Stimulated activated CD4-positive, alpha-beta T cell treated with anti-CD3 and anti-CD28 coated beads, TNF-alpha, amount 100 ng/mL, for 24 hours (primary cell): ENCODE measurements at places on chromosomes 4 and X.

- no peak for DNase-seq
Observed at GRCh38 chr4:70759126-70759525, 37.4 kb downstream of the RUFY3 start.

DNA sequence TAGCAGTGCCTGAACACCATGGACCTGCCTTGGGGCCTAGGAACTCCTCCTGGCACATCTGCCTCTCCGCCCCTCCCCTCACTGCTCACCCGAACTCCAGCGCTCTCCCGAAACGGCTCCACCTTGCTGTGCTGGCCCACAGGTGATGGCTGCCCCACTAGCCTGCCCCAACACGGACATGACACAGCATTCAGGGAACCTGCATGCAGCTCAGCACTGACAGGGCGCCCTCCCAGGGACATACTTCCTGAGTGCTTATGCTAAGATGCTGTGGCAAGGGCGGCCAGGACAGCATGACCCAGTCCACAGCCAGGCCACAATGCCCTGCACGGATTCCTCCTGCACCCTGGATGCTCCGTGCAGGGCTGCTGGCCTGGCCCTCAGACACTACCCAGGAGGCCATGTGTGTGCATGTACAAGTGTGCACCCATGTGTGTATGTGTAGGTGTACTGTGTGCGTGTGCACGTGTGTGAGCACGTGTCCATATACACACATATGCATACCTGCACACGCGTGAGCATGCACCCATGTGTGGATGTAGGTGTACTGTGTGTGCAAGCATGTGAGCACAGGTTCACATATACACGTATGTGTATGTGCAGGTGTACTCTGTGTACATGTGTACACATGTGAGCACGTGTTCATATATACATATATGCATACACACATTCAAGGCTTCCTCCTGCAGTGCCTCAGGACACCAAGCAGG, 6.0 kb downstream of the TMEM271 start:
- no peak for DNase-seq

DNA sequence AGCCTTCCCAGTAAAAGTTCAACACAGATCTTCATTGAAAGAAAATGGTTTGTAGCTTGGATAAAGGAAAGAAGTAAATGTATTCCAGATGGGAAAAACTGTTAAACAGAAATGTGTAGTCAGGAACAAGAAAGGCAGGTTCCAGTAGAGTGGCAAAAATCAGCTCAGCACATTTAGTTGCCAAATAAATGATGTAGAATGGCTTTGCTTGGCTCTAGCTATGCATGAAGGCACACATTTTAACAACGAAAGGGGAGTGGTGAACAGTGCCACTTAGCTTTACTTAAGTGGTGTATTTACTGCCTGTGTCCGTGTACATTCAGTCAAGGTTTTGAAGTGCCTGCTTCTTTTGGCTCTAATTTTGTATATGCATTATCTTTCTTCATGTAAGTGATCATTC, 644.5 kb upstream of the ATOH1 start:
- no peak for DNase-seq

GRCh38 chr4:5890063-5890727, 2.7 kb downstream of the CRMP1 start:
- DNase-seq = no peak

DNA sequence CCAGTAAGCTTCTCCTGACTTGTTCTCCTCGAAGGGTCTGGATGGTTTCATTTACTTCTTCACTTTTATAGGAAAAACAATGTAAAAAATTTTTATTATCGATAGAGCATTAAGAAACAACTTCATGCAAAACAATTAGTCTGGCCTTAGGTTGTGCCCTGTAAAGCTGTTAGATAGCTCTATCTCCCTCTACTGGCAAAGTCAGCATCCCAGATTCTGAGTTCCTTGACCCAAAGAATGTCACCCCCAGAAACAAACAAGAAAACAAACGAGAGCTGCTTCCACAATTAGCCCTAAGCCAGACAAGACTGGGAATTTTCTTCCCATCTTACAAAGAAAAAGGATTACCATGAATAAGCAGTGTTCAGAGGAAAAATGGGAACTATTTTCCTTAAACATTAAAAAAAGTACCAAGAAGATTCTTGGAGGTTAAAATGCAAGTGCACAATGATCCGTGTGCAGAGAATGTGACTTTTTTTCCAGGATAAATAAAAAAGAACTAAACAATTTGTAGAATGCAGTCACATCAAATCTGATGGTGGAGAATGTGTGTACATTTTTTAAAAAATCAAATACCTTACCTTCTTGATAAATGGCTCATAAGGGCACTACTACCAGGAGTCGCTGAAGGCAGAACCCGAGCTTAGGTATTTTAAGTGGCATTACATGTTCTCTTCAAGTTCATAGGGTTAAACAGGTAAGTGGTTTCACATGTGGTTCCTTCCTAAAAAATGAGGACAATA, 293.2 kb downstream of the FBXO8 start:
- no peak for DNase-seq
